ENCODE measurements at places on chromosomes 12 and 14. TPM values are rescaled to one million over a fixed set of nuclear protein-coding genes. Genes with fewer than 3 reads are reported as not detected.

- DNase-seq = no peak
These were observed 2.5 kb upstream of the PSMC1 start for GRCh38 chr14:90253826-90254225.

DNA sequence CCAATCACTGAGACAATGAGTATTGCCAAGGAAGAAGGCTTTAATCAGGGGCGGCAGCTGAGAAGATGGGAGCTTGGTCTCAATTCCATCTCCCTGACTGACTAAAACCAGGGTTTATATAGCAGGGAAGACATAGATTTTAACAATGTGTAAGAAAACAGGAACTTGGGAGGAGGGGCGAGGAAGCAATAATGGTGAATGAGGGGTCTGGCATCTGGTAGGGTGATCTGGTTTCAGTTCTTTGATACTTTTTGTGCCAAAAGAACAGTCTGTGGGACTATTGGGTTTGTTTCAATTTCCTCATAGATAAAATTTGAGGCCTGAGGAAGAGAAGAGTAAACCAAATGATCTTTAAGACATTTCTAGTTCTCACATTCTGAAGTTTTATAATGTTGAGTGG lies 49.2 kb downstream of the FUT8 start:
- DNase-seq = no peak

- no peak for DNase-seq
These were observed 48.5 kb upstream of the ARHGAP5 start for GRCh38 chr14:32028599-32028998.

DNA sequence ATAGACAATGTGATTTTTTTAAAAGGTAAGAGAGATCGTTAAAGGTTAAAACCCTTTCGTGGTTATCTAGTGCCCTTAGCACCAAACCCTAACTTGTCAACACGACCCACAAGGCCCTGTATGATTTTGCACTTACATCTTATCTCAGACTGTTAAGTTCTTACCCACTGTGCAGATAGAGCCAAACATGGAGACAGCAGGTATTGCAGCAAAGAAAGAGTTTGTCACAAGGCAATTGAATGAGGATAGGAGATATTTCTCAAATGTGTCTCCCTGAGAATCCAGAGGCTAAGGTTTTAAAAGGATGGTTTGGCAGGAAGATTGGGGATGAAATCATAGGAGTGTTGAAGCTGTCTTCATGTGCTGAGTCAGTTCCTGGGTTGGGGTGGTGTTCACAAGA lies 313.4 kb downstream of the AEBP2 start:
- no peak for DNase-seq

DNA sequence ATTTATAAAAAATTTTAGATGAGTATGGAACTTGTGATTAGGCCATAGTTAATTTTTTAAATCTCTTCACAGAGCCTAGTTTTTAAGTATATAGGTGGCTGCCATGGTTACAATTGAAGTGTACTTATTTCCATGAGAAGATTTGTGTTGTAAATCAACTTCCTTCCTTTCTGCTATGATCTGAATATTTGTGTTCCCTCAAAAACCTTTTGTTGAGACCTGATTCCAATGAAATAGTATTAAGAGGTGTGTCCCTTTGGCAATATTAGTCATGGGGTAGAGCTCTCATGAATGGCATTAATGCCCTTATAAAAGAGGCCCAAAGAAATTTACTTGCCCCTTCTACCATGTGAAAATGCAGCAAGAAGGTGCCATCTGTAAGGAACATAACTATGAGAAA lies 28.8 kb downstream of the ETNK1 start:
- no peak for DNase-seq

DNA sequence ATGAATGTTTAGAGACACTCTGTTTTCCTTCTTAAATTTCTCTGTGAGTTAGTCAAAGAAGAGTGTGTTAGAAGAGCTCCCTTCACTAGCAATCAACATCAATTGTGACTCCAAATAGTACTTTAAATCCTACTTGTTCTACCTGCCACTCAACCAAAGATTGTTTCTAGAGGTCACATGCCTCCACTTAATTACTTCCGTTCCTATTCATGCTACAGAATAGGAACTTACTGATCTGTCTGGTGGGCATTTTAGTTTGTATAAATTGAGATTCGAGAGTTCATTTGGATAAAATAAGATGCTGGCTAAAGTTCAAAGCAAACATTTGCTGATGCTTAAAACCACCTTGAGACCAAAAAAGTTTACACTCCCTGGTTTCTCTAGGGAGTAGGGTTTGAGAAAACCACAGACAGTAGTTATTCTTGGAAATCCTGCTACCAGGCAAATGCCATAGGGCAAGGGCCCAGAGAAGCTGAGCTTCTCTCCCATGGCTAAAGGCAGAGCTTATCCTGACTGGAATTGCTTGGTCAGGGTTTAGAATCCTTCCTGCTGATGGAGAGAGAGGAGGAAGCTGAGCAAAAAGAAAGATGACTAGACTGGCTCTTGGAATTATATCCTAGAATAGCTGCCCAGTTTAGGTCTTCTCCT lies 389.6 kb upstream of the ATP2B1 start:
- DNase-seq = no peak

DNA sequence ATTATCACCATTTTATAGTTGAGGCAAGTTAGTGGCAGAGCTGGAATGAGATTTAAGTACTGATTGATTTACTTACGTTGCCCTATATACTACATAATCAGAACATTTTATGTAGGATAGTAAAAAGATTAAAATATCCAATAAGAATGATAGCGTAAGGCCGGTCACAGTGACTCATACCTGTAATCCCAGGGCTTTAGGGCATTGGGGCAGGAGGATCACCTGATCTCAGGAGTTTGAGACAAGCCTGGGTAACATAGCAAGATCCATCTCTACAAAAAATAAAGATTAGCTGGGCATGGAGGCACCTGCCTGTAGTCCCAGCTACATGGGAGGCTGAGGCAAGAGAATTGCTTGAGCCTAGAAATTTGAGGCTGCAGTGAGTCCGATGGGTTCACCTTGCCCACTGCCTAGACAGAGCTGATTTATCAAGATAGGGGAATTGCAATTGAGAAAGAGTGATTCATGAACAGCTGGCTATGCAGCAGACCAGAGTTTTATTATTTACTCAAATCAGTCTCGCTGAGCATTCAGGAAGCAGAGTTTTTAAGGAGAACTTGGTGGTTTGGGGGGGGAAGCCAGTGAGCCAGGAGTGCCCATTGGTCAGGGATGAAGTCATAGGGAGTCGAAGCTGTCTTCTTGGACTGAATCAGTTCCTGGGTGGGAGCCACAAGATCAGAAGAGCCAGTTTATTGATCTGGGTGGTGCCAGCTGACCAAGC lies 24.7 kb upstream of the SGPP1 start:
- no peak for DNase-seq

GRCh38 chr14:32450919-32451675 lies 122.0 kb downstream of the AKAP6 start:
- no peak for DNase-seq

DNA sequence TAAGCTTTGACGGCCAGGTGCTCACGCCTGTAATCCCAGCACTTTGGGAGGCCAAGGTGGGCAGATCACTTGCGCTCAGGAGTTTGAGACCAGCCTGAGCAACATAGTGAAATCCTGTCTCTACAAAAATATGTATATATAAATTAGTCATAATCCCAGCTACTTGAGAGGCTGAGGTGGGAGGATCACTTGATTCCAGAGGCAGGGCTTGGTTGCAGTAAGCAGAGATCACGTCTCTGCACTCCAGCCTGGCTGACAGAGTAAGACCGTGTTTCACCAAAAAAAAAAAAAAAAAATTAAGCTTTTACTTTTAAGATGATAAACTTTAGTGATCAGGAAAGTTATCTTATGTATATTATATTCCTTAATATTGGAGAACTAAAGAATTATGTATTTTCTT lies 18.0 kb upstream of the SNAPC1 start:
- no peak for DNase-seq

DNA sequence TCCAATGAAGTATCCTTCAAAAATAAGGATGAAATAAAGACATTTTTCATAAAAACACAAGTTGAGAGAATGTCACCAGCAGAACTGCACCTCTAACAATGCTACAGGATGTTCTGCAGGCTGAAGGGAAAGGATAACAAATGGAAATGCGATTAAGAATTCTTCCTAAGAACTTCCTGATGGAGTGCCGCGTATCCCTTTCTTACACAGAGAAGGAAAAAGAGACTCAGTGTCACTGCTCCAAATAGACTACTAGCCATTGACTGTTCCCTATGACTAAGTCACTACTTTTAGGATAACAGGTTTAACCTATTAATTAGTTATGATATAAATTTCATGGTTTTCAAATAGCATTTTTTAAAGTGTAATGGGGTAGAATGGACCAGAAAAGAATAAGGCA lies 3.2 kb downstream of the ANO2 start:
- DNase-seq = no peak

Gene PPHLN1
- total RNA-seq = 57.0 TPM

Gene HSPB8
- 26.8 TPM for total RNA-seq

Gene BCL7A
- total RNA-seq = 12.9 TPM

Gene PACS2
- total RNA-seq = 44.9 TPM

Gene SYNDIG1L
- total RNA-seq = not detected

Data from skin of body (tissue), 3 donors.